ENCODE measurements at places on chromosomes 12 and 14.

DNA sequence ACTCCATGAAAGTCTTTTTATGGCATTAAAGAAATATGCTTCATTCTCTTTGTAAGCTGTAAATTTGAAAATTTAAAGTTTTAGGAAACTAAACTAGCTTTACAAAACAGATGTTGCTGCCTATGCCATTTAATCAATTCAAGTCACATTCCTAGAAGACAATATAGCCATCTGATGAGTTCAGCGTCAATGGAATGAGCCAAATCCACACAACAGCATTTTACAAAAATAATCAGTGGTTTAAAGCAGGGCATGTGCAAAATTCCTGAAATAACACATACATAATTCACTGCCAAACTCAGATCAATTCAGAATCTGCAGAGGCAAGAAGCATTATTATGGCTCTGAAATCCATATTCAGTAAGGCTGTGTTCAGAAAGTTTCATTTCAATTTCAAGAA lies 75.6 kb downstream of the MED13L start:
- no peak for DNase-seq

- no peak for DNase-seq
These were observed 40.8 kb upstream of the RIC8B start for GRCh38 chr12:106733660-106734059.

DNA sequence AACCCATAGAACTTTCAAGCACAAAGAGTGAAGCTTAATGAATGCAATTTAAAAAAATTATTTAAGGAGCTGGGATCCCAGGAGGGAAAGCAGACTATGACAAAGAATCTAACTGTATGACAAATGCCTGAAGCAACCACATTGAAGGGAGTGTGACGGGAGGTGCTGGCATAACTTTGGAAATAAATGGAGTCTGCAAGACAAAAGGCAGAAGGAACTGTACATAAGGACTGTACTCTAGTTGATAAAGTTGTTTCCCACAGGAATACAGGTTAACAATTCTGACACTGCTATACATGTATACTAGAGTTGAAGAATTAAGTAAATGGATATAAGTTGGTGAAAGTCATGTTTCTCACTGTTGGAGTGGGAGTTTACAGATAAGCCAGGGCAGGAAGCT lies 41.2 kb upstream of the WSCD2 start:
- no peak for DNase-seq

- DNase-seq, result no peak
These were observed 49.2 kb downstream of the TESPA1 start for GRCh38 chr12:54935235-54935951.

- peak; percentile 62 for DNase-seq
These were observed 17.4 kb downstream of the PAWR start for GRCh38 chr12:79673354-79673753.

- no peak for DNase-seq
These were observed 271.1 kb upstream of the G2E3 start for GRCh38 chr14:30287579-30288445.

- DNase-seq, result no peak
These were observed 349.1 kb downstream of the DPF3 start for GRCh38 chr14:72544615-72545387.

- no peak for DNase-seq
These were observed 5.5 kb upstream of the GALC start for GRCh38 chr14:87998482-87998881.

DNA sequence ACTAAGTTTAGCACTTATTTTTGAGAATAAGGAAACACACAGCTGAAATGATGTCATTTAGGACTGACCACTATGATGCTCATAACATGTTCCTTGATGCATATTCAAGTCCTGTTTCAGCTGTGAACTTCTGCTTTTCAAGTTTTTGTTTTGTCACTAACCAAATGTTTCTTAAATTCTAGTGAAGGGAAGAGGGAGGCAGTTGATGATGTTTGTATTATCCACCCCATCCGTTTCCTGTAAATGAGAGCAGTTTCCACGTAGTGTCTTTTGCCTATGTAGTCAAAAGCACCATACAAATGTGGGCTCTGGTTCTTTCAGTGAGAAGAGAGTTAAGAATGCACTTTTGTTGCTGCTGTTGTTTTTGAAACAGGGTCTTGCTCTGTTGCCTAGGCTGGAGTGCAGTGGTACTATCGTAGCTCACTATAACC lies 491.8 kb downstream of the PCNX1 start:
- no peak for DNase-seq

DNA sequence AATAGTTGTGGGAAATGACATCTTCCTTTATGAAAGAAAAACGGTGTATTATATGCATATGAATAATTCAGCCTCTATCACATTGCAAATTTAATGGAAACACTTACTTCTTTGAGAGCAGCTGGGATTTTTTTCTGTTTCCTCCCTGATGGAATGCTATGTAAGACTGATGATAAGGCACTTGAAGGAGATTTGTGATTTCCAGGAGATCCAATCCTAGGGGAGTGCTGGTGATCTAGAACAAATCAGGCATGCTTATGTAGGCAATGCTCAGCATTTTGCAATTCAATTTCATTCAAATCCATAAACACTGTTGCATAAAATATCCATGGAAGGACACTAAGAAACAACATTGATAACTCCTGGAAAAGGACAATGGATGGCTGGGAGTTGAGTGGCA lies 16.0 kb upstream of the NR2C1 start:
- DNase-seq, result no peak

GRCh38 chr12:106333756-106334155 lies 23.8 kb upstream of the POLR3B start:
- DNase-seq, result no peak

- DNase-seq, result no peak
These were observed 194.5 kb upstream of the CNOT2 start for GRCh38 chr12:70048521-70049250.

- DNase-seq, result no peak
These were observed 53.1 kb upstream of the GNG2 start for GRCh38 chr14:51807356-51807755.

- DNase-seq, result no peak
These were observed 102.7 kb downstream of the PAPLN start for GRCh38 chr14:73339846-73340595.

- DNase-seq, result no peak
These were observed 179.6 kb downstream of the ADGRD1 start for GRCh38 chr12:131133015-131133905.

- no peak for DNase-seq
These were observed 9.1 kb downstream of the NEMP1 start for GRCh38 chr12:57069523-57069922.

GRCh38 chr12:113647048-113647447 lies 175.4 kb upstream of the LHX5 start:
- no peak for DNase-seq

GRCh38 chr12:132766380-132767085 lies 4.9 kb upstream of the ANKLE2 start:
- no peak for DNase-seq

DNA sequence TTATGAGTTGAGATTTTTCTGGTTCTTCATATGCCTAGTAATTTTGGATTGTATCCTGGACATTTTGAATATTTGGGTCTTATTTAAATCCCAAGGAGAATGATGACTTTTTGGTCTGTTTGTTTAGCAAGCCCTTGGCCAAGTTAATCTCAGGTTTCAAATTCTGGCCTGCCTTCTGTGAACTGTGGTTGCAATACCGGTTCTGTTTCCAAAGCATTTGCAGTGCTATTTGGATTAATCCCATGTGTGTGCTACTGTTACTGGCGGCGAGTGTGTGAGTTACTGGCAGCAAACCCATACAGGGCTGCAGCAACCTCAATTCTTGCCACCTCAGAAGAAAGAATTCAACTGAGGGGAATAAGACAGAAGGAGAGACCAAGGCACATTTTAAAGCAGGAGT lies 51.1 kb downstream of the TMEM260 start:
- DNase-seq, result no peak

DNA sequence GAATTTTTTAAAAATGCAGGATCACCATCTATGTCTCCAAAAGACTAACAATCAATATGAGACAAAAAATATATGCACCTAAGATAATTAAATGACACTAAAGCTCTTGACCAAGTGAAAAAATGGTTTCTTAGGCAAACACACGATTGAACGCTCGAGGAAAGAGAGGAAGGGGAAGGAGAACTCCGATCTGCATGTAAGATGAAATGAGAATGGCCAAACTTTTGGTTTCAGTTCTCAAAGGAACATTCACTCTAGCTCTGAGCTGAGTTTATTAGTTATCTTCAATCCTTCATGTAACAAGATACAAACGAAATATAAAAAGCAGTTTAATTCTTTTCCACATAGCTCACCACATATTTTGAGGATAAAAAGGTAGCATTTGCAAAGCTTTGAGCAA lies 2.8 kb downstream of the DYRK4 start:
- no peak for DNase-seq

- DNase-seq, result no peak
These were observed 24.2 kb downstream of the CDK17 start for GRCh38 chr12:96375841-96376604.

DNA sequence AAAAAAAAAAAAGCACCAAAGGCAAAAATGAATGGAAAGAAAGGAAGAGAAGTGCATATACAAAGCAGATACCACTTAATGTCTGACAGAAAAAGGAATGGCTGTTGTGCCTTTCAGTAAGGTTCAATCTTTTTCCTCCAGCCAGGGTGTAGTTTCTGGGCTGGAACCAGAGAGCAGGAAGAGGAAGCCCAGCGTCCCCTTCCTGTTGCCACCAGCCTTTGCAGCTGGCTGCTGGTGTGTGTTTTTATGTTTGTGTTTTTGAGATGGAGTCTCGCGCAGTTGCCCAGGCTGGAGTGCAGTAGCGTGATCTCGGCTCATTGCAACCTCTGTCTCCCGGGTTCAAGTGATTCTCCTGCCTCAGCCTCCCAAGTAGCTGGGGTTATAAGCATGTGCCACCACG lies 64.6 kb upstream of the LTA4H start:
- no peak for DNase-seq

GRCh38 chr12:104352106-104352713 lies 48.7 kb downstream of the EID3 start:
- DNase-seq, result no peak

GRCh38 chr12:94593822-94594442 lies 56.4 kb downstream of the TMCC3 start:
- no peak for DNase-seq

- no peak for DNase-seq
These were observed 13.1 kb upstream of the GPR132 start for GRCh38 chr14:105078294-105078693.

- no peak for DNase-seq
These were observed 136.6 kb downstream of the C12orf75 start for GRCh38 chr12:105466901-105467598.

GRCh38 chr12:19222558-19222957 lies 93.0 kb downstream of the PLEKHA5 start:
- DNase-seq, result no peak

DNA sequence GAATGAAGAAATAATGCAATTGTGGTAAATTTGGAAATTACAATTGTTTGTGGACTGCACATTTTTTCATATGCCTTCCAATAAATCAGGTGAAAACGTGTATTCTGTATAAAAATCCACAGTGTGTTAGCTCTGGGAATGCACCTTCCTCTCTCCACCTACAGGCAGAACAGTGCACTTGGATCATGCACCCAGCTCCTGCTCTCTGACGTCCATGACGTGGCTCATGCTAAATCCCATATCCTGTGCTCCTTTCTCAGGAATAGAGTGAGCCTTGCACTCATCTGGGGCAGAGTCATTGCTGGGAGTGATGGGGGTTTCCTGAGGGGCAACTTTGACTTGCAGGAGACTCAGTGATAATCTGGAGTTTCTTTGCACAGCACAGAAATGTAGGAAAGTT lies 1282.1 kb downstream of the TMEM121 start:
- DNase-seq, result no peak

- DNase-seq, result no peak
These were observed 474.6 kb downstream of the DPF3 start for GRCh38 chr14:72419226-72419775.

DNA sequence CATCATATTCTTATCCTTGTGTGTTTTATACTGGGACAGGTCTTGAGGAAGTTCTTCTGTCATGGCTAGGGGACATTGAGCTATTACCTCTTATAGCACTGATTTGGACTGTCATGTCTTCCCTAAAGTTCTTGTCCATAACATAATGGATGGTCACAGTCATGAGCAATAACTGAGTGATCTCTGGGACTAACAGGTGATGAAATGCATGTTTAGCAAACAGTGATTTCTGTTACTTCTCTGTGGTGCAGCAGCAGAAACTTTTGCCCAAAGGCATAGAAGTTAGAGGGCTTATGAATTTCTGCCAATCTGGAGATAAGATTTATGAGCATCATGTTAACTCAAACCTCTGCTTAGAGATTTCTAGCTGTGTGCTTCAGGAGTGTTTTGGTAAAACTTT lies 5.9 kb downstream of the ADIPOR2 start:
- no peak for DNase-seq

DNA sequence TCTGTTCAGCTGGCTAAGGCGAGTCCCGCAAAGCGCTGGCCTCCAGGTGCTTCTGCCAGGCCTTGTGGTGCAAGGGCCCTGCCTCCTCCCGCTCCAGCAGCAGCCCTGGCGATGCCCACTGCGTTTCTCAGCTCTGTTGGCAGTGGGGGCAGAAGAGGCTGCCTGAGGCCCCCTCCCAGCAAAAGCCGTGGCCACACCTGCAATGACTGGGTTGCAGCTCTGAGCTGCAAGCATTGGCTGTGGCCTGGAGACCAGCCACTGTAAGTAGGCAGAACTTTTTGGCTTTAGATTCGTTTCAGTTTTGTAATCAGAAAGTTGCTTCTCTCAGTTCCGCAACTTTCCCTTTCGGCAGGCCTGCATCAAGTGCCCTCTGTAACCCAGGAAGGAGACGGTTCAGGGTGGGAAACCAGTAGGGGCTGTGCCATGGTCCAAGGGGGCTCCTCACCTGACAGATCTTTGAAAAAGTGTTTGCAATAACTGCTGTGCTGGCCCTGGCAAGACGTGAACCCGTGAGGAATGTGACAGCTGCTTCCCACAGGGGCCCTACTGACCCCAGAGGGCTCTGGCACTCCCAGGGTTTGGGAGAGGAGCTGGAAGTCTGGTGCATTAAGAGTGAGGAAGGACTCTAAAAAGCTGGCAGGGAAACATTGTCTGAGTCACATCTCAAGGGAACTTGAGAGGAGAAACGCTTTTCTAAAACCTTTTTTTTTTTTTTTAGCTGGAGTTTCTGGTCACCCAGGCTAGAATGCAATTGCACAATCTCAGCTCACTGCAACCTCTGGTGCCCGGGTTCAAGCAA lies 54.5 kb upstream of the MAX start:
- no peak for DNase-seq

- DNase-seq, result no peak
These were observed 181.5 kb upstream of the PRKD1 start for GRCh38 chr14:30108975-30109700.

DNA sequence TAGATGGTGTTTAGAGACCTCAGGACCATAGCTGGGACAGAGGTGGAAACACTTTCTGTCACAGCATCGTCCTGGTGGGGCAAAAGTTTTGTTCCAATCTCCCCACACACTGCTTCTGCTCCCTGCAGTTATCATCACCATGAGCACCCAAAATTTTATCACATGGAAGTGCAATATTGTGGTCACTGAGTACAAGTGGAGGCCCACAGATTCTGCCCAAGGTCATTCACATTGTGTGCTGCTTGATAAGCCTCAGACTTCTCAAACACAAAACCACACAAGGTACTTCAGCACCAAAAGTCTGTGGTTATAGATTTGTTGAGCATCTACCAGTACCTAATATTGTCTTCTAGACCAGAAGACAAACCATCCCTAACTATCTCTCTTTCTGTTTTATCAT lies 554 bp upstream of the KRT77 start:
- no peak for DNase-seq
